Cardiac atrium fibroblast (primary cell): ENCODE measurements at places on chromosomes 11 and 22. TPM values are rescaled to one million over a fixed set of nuclear protein-coding genes. Genes with fewer than 3 reads are reported as not detected.

The HOATZ gene
- not detected in 2 replicates for total RNA-seq

The LINC01488 gene
- not detected in 2 replicates for total RNA-seq

The NLRP14 gene
- total RNA-seq: 0.49 TPM in 1 of 2 replicates, not detected in the other

The DYNC2H1 gene
- 12.5 and 13.4 TPM in 2 replicates for total RNA-seq

The IFITM5 gene
- total RNA-seq: not detected in 2 replicates

The OPCML gene
- total RNA-seq: under 0.01 TPM in 1 of 2 replicates, not detected in the other

The C11orf65 gene
- 0.32 TPM in 1 of 2 replicates, not detected in the other for total RNA-seq

The OR10AG1 gene
- total RNA-seq: not detected in 2 replicates

The SMC1B gene
- total RNA-seq: not detected in 2 replicates

The PGA5 gene
- not detected in 2 replicates for total RNA-seq

The TMPRSS13 gene
- not detected in 2 replicates for total RNA-seq

The HPX gene
- 0.49 TPM in 1 of 2 replicates, not detected in the other for total RNA-seq

The NRGN gene
- total RNA-seq: 0.16 and 0.36 TPM in 2 replicates

The TEX12 gene
- not detected in 2 replicates for total RNA-seq

The GRAP2 gene
- not detected in 2 replicates for total RNA-seq

The CXCR5 gene
- total RNA-seq: not detected in 2 replicates

The NLRX1 gene
- 8.8 and 11.8 TPM in 2 replicates for total RNA-seq

The ZC3H7B gene
- total RNA-seq: 41.9 and 60.9 TPM in 2 replicates

The MS4A6A gene
- total RNA-seq: 1.6 TPM in 1 of 2 replicates, not detected in the other

The NXPE1 gene
- not detected in 2 replicates for total RNA-seq
